Activated T-cell treated with anti-CD3 and anti-CD28 coated beads for 4 hours (primary cell): ENCODE measurements at places on chromosomes 5 and 9.

DNA sequence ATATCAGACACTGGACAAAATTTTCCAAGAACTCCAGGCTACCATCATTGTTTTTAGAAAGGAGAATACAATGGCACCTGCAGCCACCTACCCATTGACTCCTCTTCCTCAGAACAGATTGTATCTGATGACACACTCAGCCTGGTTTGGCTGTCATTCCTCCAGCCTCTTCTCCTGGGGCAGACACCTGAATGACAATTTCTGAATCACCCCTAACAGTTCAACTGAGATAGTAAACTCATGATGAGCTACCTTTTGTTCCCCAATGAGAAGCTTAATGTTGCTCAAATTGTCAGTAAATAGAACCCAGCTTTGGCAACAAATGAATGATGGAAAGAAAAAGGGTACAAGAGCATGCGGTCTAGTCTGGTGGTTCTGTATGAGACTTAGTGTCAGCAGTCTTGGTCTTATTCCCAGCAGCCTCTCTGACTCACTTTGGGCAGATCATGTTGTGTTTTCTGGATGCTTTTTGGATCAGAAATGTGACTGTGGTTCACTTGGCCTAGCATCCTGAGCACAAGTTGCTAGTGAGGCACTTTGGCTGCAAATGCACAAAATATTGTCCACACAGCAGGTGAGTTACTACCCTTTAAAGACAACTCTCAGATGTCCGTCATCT is 78.3 kb downstream of the MAMDC2 start:
- DNase-seq = no peak

- no peak for DNase-seq
Measured at GRCh38 chr5:67678594-67678993, 482.0 kb upstream of the CD180 start.

DNA sequence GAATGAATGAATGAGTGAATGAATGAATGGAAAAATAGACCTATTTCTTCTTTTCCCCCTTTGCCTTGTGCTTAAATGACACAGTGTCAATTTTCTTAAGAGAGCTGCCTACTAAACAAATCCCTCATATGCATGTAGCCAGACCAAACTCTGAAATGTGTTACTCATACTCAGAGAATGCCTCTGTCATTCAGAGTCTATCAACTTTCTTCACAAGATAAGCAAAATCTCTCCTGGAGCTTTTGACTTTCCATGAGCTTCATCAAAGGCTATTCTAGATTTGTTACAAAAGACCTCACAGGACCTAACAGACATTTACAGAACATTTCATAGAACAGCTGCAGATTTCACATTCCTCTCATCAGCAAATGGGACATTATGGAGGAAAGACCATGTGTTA is 275.7 kb upstream of the MSX2 start:
- no peak for DNase-seq

DNA sequence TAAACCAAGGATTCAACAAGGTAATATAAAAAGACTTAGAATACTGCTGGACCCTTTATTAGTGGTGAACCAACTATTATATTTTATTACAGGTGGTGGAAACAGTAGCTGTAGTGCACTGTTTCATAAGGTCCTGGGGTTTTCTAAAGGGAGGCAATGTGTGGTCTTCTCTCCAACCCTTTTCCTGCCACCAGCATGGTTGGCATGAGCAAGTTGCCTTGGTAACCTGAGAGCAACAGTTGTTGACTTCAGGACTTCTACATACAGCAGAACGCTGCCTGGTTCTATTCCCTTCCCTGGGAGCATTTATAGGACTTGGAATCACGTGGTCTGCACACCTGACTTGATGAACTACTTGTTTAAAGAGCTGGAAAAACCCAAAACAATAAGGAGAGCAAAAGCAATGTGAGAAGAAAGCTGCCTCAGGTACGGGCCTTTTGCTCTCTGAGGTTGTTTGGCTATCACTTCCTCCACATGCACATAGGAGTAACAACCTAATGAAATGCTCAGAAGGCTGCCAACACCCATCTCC is 81.1 kb upstream of the RAI14 start:
- DNase-seq = no peak

DNA sequence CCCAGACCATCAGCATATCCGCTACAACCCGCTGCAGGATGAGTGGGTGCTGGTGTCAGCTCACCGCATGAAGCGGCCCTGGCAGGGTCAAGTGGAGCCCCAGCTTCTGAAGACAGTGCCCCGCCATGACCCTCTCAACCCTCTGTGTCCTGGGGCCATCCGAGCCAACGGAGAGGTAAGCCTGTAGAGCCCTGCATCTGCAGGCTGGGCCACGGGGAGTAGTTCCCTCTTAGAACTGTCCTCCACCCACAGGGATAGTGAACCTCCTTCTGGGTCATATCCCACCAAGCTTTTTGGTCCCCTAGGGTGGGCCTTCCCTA is 569 bp downstream of the GALT start:
- no peak for DNase-seq

DNA sequence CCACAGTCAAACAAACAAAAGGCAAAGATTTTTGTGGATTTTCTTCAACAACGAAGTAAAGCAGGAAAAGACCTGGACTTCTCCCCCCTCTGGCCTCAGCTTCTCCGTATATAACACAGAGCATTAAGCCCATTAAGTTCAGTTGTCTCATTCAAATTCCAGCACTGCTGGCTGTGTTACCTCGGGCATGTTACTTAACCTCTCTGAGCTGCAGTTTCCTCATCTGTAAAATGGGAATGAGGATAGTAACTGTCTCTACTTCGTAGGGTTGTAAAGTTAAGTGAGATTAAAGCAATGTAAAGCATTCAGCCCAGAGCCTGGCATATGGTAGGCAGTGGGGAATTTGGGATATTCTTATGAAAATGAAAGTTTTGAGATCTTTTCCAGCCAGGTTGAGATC is 92.7 kb upstream of the SMIM23 start:
- DNase-seq = no peak

DNA sequence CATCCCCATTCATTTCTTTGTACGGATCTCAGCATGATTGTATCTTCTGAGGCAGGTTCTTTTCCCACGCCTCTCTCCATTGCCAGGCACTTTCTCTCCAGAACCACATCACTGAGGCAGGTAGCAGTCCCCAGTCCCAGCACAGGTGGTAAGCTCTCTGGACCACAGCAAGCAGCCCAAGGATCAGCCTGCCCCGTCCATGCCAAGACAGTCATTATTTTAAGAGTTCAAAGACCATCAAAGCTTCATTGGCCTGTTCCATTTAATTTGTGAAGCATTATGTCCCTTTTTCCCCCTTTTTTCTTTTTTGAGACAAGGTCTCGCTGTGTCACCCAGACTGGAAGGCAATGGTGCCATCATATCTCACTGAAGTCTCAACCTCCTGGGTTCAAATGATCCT is 171.7 kb downstream of the AUH start:
- no peak for DNase-seq

- DNase-seq = no peak
Measured at GRCh38 chr9:119420231-119420630, 51.0 kb upstream of the BRINP1 start.

- DNase-seq = no peak
Measured at GRCh38 chr9:3435732-3436131, 90.1 kb downstream of the RFX3 start.

- DNase-seq = peak; percentile 12
Measured at GRCh38 chr5:119079318-119079921, 8.5 kb downstream of the DMXL1 start.

DNA sequence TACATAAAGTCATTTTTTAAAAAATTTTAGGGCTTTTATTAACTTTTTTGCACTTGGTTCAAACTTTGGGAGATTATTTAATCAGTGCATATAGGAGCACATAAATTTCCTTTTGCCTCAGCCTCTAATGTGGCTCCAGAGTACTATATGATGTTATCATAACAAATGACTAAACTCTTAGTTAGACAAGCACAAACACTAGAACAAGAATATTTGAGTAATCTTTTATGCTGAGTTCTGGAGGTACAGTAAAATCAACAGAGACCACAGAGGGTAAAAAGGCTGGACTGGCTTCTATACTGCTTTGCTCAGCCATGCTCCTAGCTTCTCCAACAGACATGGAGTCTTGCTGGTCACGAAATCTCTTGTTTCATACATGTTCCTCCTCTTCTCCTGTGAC is 52.5 kb upstream of the SGCD start:
- DNase-seq = no peak
